HuH-7.5 (cell line): ENCODE measurements at places on chromosomes 7 and 10.

DNA sequence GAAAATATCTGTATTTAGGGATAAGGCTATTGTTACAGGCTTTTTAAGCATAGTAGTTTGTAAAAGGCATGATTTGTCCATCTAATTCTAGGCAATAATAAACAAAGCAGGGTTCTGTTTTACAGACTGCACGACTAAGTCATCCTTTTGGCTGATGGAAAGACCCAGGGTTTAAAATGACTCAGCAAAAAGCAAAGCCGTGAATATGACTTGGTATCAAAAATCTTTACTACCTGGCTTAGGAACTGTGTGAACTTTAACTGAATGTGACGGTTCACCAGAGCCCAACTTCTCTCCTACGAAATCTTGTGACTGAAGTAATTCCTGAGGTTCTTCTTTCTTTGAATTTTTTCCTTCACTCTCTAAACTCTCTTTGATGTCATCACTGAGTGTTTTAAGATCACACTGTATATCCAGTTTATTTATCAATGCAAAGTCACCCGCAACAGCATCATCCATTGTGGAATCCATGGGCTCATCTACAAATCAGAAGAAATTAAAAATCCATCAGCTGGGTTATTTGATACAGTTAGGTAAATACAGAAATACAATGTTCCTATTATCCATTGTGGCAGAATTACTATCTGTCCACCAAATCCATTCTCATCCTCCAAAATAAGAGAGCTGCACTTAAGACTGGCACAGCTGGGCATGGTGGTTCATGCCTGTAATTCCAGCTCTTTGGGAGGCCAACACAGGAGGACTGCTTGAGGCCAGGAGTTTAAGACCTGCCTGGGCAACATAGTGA, 17.0 kb downstream of the ATE1 start:
- no peak for DNase-seq

DNA sequence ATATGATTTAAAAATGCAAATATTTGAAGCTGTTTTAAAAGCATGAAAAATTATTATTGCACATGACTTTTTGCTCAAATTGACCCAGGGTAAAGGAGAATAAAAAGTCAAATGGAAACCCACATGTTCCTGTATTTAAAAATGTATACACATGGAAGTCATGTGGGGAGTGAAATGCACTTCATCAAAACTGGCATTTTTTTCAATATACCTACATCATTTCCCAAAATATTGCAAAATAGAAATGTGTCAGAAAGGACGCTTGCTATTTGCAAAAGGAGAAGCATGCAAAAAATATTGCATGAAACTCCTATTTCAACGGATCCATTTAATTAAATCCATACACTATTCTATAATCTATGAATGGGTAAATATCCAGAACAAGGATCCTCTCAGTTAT, 117.0 kb downstream of the POU6F2 start:
- no peak for DNase-seq

DNA sequence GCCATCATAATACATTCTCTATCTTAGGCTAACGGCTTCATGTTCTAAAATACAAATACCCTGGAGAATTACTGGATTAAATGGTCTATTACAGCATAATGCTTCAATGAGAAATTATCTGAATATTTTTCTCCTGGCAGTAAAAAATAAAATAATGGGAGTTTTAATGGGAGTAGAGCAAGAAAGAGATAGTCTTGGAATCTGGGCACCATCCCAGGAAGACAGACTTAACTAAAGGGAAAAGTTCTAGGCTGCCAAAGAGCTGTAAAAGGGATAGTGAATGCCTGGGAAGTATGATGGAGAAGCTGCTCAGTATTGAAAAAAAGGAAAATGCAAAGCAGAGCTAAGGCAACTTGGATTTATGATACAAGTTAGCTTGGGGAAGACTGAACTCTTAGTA, 12.1 kb upstream of the SYPL1 start:
- no peak for DNase-seq

- no peak for DNase-seq
Observed at GRCh38 chr7:41520445-41520844, 182.4 kb downstream of the INHBA start.

DNA sequence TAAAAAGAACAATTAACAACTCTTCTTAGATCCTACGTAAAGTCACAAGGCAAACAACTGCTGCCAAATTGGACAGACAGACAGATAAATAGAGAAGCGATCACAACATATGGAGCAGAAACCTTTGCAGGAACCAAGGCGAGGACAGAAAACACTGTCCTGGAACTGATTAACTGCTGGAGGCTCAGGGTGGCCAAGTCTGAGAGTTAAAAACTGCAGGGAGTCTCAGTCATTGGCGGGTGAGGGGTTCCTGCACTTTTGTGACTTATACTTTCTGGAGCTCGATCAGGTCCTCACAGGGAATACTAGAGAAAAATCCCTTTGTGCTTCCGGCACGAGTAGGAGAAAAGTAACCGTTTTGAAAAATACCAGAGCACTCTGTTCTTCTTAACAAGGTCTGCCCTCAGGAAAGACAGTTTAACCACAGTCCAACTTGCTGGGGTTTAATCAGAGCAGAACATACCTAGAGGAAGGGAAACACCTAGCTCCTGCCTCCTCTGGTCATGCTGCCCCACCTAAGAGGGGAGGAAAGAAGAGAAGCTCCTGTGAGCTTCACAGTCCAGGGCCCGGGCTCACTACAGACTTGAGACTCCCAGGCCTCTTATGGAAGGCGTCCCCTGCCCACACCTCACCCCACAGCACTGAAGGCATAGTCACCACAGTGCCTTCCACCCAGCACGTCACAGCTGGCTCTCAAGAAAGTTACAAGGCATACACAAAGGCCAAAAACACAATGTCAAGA, 74.9 kb downstream of the LARP4B start:
- no peak for DNase-seq

DNA sequence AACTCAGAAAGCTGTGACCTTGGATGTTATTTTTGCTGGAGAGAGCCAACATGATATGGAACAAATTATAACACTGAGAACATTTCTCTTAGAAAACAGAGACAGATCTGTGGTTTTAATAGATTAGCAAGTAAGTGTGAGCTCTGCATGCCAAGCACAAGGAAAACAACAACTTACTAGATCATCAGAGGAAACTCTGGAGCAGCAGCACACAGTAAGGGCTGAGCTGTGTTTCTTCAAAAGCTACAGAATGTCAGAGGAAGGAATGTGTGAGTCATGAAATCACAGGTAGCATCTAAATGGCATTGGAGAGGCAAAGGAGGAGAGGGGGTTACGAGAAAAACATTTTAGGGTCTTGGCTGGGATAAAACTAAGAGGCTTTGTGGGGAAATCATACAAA, 283.4 kb upstream of the FZD8 start:
- DNase-seq: no peak

DNA sequence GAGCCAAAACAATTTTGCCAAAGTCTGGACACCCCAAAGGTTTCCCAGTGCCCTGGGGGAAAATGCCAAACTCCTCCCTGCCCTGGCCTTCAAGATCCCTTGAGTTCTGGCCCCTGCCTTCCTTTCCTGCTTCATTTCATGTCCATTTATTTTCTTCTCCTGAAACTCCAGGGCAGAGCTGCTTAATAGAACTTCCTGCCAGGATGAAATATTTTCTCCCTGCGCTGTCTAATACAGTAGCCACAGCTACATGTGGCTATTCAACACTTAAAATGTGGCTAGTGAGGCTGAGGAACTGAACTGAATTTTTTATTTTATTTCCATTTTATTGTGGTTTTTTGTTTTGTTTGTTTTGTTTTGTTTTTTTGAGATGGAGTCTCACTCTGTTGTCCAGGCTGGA, 49.6 kb downstream of the COL13A1 start:
- no peak for DNase-seq

- DNase-seq: no peak
Observed at GRCh38 chr7:104621321-104621720, 292.9 kb downstream of the LHFPL3 start.

GRCh38 chr7:157139810-157140510, 1.2 kb downstream of the UBE3C start:
- no peak for DNase-seq

- DNase-seq: peak; percentile 75
Observed at GRCh38 chr7:34320926-34321661, 336.9 kb upstream of the NPSR1 start.

DNA sequence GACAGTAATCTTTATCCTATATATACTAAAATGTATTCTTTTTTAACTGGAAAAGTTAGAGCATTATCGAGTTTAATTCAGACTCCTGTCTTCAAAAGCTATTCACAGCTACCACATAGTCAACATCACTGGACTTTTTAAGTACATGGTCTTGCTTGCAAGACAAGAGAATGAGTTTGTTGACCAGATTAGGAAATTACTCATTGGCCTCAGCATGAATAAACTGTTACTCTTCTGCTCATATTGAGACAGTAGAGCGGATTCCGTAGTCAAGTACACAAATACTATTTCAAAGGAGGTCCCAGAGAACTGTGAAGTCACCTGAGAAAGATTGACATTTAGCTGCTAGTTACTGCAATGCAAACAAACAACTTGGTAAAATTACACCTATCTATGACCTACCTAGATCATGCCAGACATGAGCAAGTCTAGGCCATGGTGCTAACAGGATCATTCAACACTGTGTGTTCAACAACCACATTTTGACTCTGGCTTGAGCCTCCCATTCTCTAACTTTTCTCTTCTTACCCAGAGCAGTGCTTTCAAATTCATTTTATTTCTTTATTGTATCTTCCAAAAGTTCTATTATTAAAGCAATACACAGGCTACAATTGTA, 280.9 kb downstream of the NEBL start:
- DNase-seq: no peak

DNA sequence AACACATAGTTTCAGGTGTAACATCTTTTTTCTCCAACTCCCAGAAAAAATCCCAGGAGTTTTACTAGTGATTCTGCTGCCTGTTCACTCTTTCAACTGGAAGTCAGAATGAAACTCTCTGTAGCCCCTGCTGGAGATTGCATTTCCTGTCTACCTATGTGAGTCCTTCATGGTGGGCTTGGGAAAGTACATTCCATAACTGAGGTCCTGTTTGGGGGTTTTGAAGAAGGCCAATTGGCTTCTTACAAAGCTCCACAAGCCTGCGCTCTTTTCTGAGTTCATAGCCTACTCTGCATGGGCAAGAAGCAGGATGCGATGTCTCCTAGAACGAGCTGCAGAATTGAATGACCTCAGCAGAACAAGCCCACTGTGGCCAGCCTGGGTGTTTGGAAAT, 86.7 kb downstream of the LYZL2 start:
- no peak for DNase-seq

- DNase-seq: no peak
Observed at GRCh38 chr10:132011024-132011423, 29.3 kb upstream of the BNIP3 start.

DNA sequence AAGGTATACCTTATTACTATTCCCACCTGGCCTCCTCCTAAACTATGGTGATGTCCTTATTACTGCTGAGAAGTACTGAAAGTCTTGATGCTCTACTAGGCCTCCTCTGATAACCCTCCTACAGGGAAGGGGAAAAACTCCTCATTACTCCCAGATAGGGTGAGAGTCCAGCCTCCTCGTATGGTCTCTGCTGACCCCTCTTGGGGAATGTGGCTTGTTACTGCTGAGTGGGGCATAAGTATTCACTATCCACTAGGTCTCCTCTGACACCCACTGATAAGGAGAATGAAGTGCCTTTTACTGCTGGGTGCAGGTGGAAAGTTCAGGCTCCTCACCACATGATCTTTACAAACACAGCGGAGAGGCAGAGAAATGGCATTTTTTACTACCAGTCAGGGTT, 222.9 kb downstream of the CHRM2 start:
- no peak for DNase-seq

DNA sequence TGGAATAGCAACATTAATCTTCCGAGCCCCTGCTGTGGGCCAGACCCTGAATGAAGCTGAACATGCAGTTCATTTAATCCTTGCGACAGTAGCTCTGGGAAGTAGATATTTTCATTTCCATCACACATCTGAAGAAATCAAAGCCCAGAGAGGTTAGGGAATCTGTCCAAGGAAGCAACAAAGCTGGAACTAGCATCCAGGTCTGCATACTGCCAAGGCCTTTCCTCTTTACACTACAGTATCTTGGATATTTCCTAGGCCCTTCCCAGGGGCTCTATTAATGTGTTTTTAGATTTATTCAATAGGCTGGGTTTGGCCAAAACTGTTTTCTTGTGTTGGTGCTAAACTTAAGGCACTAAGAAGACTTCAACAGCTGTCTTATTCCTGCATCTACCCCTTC, 48.1 kb downstream of the FAM13C start:
- no peak for DNase-seq

- no peak for DNase-seq
Observed at GRCh38 chr7:105642264-105642663, 61.0 kb upstream of the EFCAB10 start.

DNA sequence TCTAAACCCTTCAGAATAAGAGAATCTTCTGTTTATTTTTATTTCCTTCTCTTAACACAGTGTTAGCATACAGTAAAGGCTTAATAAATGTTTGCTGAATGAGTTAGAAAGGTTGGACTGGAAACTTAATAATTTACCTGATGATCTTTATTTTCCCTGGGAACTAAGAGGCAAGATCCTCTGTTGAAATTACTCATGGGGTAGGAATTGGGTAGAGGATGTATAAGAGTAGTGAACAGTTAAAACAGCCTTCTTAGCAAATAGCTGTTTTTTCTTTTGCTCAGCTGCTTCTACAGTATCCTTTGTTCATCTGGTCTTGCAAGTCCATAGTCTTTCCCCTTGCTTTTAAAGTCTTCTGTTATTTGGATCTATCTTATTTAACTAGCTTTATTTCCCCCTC, 80.0 kb downstream of the AKAP9 start:
- no peak for DNase-seq

- DNase-seq: no peak
Observed at GRCh38 chr7:24456526-24457218, 116.6 kb upstream of the PALS2 start.

DNA sequence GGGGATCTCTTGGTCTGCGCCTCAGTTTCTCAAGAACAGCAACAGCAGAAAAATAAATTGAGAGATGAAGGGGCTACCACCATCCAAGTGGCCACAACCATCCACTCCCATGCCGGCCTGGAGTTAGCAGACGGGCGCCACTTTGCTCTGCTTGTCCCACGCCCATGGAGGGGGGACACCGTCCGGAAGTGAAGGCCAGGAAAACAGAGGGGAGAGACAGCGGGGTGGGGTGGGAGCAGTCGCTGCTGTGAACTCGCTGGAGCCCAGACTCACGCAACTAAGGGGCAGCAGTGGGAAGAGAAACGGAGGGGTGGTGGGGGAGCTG, 135.4 kb downstream of the KIF20B start:
- DNase-seq: no peak

- DNase-seq: no peak
Observed at GRCh38 chr7:34156336-34156735, 251.0 kb downstream of the BMPER start.

- DNase-seq: no peak
Observed at GRCh38 chr10:84375011-84375410, 46.6 kb downstream of the CCSER2 start.

- no peak for DNase-seq
Observed at GRCh38 chr10:50228672-50229071, 22.6 kb downstream of the ASAH2 start.
